Activated CD8-positive, alpha-beta memory T cell treated with anti-CD3 and anti-CD28 coated beads for 48 hours (primary cell): ENCODE measurements at places on chromosomes 7 and 10.

DNA sequence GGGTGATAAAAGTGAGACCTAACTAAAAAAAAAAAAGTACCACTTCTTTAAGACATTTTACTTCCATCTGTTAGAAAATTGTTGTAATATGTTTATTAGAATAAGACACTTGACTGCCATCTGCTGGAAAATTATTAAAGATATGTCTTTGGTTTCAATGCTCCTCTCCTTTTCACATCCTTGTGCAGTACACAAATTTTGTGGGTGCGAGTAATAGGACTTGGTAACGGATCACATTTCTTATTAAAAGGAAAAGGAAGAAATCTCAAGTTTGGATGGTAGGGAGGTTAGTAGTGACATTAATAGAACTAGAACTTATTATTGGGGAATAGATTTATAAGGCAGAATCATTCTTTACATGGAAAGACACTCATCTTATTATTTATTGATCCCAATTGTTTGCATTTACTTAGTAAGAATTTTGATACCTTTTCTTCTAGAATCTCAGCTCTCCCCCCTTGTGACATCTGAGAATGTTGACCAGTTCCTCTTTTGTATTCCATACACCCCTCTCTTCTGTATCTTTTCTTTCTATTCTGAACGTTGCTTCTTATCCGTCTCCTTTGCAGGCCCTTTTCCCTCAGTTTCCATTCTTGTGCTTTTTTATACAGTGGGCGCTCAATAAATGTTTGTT lies 43.0 kb upstream of the RPA3 start:
- DNase-seq = no peak

DNA sequence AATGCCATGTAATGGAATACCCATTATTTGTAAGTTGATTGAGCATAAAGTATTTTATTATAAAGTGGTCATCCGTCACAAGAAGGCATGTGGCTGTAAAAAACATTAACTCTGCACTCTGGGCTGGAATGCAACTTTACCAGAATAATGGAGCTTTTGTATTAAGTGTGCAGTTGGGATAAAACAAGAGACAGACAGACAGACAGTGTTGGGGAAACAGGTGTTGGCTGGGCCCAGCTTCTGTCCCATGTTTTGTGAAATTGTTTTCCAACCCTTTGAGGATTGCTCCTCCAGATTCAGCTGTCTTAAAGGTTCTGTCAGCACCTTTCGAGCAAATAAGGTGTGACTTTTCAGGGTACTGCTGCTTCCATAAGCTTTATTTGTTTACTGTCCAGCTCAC lies 67.9 kb upstream of the NFKB2 start:
- no peak for DNase-seq

- no peak for DNase-seq
Observed at GRCh38 chr10:60338786-60339185, 50.9 kb downstream of the ANK3 start.

- DNase-seq = no peak
Observed at GRCh38 chr7:25820432-25821040, 331.5 kb upstream of the NFE2L3 start.

DNA sequence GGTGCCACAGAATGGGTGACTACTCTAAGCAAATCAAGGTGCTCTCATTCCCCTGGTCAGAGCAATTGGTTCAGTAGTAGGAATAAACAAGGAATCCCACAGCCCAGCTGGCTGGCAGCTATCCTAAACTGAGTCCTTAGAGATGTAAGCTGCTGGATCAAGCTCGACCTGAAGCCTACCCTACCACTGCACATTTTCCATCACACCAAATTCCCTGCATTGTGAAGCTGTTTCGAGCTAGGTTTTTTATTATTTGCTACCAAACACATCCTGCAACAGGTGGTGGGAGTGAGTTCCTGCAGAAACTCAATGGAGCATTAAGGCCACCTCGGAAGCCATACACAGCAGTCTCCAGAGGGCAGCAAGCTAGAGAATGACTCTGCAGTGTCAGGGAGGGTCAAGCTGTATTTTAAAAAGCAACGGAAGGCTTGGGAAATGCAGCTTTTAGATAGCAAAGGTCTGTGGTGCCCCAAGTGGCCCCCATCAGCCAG lies 33.7 kb upstream of the TNRC18 start:
- DNase-seq = no peak

GRCh38 chr10:63241841-63242281 lies 108.7 kb downstream of the NRBF2 start:
- DNase-seq = no peak

DNA sequence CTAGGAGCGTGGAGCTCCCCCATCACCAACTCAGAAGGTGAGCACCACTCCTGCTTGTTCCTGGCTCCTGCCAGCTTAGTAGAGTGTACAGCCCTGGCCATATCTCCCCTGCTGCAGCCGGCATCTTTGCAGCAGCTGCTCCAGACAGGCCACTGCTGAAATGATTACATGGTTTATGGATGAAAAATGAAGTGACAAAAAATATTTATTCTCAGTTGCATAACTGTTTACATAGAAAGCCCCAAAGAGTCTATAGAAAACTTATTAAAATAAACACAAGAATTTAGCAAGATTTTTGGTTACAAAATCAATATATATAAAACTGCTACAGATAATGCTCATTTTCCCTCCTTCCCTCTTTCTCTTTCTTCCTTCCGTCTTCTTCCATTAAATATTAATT lies 27.2 kb downstream of the C10orf67 start:
- no peak for DNase-seq

GRCh38 chr10:13473986-13474385 lies 54.8 kb downstream of the BEND7 start:
- no peak for DNase-seq

GRCh38 chr7:3106361-3106826 lies 62.7 kb upstream of the CARD11 start:
- DNase-seq = no peak

GRCh38 chr10:66929375-66929774 lies 3.5 kb downstream of the LRRTM3 start:
- DNase-seq = no peak

DNA sequence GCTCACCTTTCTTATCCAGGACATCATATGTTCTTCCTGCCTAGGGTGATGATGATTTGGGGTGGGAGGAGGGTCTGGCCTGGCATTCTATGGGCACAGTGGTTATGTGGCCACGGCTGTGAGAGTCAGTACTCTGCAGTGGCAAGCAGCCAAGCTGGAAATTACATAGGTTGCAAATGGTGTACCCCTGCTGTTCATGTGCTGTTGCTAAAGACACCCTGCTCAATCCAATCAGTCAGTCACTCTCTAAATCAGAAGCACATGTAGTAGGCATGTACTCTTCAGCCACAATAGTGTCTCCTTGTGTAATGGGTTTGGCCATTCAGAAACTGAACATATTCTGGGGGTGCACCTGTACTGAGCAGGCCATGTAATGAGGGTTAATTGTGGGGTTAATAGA lies 449.1 kb upstream of the ANKRD30A start:
- no peak for DNase-seq

DNA sequence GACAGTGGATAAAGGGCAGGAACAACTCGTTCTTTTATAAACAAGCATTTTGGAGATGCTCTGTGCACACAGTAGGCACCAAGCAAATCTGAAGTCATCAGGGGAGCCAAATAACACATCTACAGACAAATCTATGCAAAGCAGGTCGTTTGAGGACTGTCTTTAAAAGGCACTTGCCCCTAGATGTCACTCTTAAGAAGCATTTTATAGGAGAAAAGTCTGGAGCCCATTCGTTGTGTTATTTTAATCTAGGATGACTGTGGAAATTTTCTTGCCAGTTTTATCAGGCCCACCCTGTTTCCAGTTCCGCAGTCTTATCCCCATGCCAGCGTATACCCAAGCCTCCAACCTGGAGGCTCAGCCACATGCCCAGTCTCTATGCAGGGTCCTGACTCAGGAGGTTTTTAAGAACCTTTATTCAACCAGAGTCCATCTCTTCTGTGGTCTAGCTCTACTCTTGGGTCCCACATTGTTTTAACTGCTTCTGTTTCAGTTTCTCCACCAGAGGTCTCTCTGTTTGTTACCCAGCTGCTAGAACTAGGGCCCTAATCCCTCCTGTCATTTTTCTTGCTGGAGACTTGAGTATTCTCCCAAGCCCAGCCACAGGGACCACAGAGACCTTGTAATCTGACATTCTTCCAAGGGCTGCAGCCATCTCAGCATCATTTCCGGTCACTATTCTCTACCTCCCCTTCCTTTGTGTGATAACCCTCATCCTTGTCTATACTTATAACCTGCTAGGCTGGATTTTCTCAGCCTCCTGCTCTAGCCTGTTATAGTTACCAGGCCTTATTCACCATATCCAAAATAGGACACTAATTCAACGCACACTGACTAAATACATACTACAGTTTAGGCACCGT lies 26.7 kb downstream of the PIK3CG start:
- DNase-seq = no peak

- DNase-seq = no peak
Observed at GRCh38 chr7:29606287-29606721, 42.7 kb downstream of the PRR15 start.
